Stimulated activated CD4-positive, alpha-beta T cell treated with anti-CD3 and anti-CD28 coated beads, TNF-alpha, amount 100 ng/mL, for 48 hours (primary cell): ENCODE measurements at places on chromosomes 5 and 9.

DNA sequence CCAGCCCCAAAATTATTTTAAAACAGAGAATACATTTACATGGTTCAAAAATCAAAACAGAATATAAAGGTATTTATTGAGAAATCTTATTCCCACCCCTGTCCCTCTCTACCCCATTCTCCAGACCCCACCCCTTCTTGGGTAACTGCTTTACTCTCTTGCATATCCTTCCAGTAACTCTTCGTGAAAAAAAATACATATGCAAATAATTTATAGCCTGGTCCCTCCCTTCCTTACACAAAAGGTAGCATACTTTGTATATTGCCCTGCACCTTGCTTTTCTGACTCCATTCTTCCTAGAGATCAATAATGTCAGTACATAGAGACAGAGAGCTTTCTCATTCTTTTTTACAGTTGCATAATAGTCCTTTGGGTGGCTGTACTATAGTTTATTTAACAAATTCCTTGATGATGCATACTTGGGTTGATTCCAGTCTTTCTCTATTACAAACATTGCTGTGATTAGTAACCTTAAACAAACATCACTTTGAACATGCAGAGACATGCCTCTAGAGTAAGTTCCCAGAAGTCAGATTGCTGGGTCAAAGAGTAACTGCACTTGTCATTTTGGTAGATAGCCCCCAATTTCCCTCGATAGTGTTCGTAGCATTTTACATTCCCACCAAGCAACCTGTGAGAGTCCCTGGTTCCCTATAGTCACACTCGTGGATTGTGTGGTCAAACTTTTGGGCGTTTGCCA lies 47.9 kb downstream of the STOM start:
- no peak for DNase-seq

DNA sequence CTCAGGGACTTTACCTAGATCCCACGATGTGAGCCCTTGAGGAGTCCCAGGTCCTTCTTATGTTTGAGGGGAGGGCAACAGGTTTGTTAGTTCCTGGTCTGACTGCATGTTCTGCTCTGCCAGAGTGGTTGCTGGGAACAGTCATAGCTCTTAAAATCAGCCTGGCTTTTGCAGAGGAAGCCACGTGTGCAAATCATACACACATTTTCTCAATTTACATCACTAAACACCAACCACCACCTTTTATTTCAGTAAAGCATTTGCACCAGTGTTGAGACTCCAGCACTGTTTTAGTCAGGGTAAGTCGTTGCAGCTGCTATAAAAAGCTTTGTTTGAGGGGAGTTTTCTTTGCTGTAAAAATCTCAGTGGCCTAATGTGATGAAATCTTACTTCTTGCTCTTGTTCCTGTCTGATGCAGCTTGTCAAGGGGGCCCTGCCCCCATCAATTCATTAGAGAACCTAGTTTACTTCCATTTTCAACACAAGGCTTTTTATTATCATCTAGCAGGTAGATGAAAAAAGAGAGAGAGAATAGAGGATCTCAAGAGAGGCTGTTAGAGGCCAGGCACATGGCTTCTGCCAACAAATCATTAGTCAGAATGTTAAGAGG lies 70.3 kb upstream of the VCAN start:
- no peak for DNase-seq

DNA sequence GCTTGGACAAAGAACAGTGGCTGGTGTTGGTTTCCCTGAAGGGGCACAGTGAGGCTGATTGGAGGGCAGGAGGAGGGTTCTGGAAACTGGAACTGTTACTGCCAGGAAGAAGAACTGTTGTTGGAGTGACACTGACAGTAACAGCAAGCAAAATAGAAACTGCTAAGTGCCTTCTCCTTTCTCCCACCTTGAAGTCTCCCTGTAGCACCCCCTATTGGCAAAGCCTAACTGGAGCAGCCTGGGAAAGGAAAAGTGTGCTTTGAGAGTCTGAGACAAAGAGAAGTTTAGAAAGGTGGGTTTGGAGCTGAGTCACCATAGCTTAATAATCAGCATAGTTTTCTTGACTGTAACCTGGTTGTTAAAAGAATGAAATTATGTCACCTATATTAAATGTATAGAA lies 2.5 kb upstream of the TMEM174 start:
- no peak for DNase-seq

DNA sequence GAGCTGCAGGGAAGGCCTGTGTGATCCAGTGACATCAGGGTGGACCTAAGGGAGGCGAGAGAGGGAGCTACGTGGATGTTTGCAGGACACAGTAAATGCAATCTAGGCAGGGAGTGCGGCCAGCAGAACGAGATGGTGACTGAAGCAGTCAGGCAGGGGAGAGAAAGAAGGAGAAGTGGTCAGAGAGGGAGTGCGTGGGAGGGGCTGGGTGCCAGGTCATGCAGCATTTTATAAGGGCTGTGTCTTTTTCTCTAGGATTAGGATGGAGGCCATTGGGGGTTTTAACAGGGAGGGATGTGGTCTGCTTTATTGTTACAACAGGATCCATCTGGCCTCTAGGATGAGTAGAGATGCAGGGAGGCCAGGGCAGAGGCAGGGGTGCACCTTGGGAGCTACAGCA lies 80.4 kb downstream of the DCP2 start:
- DNase-seq = no peak

DNA sequence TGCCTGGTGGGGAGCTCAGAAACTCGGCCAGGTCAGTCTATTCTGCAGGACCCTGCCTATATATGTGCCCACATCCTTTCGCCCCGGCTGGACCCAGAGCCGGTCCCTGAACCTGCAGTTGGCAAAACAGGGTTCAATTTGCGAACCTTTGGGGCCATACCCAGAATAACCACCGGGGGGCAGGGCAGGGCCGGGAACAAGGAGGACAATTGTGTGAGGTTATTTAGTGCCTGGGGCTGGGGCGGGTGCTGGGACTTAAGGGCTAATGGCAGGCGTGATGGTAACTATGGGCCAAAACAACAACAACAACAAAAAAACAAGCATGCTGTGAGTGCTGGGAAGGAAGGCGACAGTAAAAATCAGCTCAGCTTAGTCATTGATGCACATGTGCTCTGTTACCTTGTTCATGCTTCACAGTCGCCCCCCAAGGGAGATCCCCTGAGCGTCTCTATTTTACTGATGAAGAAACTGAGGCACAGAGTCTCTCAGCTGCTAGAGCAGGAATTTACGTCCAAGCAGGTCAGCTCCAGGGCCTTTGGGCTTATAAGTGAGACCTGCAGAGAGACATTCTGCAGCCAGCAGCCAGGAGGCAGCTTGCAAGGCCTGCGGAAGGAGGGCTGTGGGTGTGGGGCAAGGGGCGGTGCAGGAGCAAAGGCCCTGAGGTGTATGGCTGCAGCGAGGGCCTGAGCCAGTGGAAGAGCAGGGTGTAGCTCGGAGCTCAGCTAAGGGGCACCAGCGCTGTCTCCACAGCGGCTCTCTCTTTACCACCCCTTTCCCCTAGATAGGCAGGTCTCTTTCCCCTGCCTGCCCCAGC lies 106.0 kb downstream of the PHF2 start:
- DNase-seq = peak; percentile 53

- DNase-seq = no peak
These were observed 195.8 kb downstream of the NXNL2 start for GRCh38 chr9:88730780-88731179.

- no peak for DNase-seq
These were observed 35.5 kb downstream of the VAV2 start for GRCh38 chr9:133956520-133957076.

DNA sequence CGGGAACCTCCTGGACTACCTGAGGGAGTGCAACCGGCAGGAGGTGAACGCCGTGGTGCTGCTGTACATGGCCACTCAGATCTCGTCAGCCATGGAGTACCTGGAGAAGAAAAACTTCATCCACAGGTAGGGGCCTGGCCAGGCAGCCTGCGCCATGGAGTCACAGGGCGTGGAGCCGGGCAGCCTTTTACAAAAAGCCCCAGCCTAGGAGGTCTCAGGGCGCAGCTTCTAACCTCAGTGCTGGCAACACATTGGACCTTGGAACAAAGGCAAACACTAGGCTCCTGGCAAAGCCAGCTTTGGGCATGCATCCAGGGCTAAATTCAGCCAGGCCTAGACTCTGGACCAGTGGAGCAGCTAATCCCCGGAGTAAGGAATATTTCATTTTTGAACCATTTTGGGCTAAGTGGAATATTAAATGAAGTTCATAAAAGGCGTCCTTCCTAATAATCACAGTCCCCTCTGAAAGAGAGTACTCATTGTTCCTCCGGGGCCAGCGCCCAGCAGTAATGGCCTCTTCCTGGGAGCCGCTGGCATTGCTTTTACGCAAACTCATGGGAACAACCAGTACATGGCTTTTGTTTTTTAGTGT lies 23.6 kb downstream of the QRFP start:
- DNase-seq = no peak

- no peak for DNase-seq
These were observed 39.2 kb upstream of the ELOVL7 start for GRCh38 chr5:60883229-60883628.

DNA sequence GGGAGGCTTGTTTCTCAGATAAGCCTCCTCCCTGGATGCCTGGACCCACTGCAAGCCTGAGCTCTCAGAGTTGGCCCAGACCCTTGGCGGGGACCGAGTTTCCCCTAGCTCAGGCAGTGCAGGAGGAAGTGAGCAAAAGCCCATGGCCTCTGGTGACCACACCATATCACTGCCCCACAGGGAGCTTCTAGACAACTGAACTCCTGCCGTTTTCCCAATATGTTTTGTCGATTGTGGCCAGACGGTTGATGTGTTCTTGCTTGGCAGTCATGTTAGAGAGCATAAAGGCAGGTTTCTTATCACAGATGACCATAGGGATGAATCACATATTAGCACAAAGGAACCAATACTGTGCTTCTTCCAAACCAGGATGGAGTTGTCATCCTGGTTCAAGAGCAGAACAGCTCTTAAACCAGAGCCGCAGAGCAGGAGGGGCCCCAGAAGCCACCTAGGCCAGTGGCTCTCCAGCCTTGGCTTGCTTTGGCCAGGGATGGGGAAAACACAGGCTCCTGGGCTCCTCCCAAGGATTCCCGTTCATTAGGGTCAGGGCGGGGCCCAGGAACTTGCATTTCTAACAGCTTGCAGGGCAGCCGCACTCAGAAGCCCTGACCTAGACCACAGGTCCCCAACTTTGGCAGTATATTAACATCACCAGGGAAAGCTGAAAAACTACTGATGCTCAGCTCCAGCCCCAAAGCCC lies 113.1 kb upstream of the TBC1D2 start:
- no peak for DNase-seq

GRCh38 chr9:122055701-122056100 lies 37.4 kb downstream of the TTLL11 start:
- DNase-seq = no peak

GRCh38 chr5:159509002-159509660 lies 178.8 kb upstream of the IL12B start:
- DNase-seq = no peak

- DNase-seq = no peak
These were observed 217.6 kb upstream of the PIK3R1 start for GRCh38 chr5:67997892-67998457.

DNA sequence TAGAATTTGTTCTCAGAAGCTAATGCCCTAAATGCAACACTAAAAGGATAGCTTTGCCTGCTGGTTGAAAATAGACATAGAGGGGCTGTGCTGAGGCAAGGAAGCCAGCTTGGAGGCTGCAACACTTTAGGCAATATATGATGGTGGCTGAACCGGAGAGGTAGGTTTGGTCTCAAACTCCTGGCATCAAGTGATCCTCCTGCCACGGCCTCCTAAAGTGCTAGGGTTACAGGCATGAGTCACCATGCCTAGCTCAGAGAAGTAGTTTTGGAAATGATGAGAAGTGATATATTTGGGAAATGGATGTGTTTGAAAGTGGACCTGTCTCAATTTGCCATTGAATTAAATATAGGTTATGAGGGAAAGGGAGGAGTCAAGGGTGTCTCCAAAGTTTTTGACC lies 10.0 kb downstream of the DUSP1 start:
- no peak for DNase-seq

DNA sequence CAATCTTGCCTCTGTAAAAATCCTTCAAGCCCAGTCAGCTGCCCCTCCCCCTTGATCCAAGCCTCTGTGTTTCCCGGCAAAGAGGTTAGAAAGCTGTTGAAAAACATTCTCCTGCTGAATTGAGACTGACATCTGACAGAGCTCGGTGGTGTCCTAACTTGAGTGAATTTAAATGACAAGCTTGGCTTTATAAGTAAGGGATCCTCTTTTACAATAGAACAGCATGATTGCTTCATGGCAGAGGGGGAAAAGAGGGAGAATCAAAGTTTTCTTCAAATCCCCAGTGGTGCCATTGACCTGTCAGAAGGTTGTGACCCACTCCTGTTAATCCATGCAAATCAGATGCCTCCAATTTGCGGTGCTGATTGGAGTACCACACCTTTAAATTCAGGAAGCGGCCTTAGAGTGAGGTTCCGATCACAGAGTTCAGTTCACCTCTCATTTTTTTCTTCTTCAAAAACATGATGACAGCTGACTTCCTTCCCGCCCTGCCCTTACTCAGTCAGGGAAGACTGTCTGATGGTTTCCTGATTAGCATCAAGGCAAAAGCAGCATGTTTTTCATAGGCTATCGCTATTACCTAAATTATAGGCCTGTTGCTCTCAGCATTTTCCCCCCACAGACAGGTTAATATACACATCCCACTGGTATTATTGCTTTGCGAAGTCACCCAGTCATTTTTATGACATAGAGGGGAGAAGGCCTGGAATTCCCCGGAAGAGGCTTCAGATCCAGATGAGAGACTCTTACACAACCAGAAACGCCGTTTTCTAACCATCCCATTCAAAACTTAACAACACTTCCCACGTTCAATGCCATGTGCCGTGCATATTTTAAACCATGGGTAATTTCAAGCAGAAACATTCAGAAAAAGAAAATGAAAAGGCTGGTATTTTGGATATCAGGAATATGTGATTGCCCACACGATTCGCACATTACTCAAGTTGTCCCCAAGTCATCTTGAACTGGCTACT lies 141.4 kb downstream of the EBF1 start:
- no peak for DNase-seq
